ENCODE measurements at places on chromosomes 1 and 21.

GRCh38 chr1:63929106-63929478 is 155.3 kb downstream of the ROR1 start:
- DNase-seq = no peak

DNA sequence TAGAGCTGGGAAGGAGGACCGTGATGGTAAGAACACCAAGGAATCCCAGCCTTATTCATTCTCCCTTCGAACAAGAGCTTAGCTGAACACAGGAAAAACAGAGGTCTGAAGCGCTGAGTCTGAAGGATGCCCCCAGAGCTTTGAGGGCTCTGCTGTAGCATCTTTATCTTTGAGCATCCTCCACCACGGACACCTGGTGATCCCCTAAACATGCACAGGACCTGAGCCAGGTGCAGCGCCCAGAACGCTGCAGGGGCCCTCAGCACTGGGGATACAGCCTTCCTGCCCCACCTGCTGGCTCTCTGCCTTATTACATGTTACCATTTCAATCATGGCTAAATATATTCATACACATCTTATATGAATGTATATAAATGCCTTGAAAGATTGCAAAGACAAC is 7.7 kb upstream of the GPATCH4 start:
- DNase-seq = no peak

DNA sequence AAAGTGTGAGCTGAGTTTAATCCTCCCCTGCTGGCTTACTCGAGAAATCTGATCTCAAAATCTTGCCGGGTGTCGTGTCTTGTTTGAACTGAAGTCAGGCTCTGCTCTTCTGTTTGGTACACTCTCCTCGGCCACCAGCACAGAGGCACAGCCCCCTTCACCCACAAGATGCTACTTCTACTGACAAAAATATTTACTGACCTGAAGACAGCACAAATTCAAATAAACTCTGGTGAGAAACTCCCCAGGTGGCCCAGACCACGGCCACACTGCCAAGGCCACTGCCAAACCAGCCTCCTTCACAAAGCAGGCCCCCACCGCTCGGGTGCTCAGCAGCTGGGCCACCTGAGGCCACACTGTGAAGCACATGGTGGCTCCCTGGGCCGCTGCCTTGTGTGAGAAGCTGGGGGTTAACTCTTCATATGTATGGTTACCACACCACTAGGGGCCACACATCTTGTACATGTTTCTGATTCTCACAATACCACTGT is 80.6 kb downstream of the TGFBR3 start:
- DNase-seq = no peak

GRCh38 chr1:233490488-233490887 is 123.4 kb upstream of the KCNK1 start:
- no peak for DNase-seq

- no peak for DNase-seq
Measured at GRCh38 chr1:188224263-188224662, 1395.5 kb downstream of the PLA2G4A start.

- DNase-seq = no peak
Measured at GRCh38 chr1:207565546-207566468, 69.8 kb downstream of the CR1 start.

DNA sequence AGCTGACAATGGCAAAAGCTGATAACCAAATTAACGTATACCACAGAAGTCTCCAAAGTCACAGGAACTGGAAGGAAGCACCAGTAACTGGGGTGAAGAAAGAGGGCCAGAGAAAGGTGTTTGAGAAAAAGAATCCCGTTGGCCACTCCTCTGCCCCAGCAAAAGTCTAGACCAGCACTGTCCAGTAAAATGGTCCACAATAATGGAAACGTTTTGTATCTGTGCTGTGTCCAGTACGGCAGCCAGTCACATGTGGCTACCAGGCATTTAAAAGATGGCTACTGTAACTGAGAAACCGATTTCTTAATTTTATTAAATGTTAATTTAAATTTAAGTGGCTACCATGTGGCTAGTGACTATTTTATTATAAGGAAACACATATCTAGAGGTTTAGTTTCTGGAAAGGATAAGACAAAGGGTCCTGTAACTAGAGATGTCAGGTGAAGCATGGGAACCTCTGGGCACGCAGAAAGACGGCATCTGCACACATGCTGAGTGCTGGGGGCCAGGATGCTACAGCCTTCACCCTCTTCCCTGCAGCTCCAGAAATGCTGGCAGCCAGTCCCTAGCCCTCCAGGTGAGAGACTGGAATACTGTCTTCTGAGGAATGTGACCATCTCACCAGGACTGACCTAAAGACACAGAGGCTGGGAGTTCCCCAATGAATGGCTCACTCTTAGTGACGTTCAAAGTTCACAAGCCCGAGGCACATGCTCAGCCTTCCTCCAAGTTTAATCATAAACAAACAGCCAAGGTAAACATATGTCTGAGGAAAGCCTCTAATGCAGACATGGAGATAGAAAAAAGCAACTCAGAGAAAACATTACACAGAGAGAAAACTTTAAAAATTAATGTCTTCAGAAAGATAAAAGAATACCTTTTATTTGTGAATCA is 50.7 kb downstream of the JAK1 start:
- no peak for DNase-seq

- no peak for DNase-seq
Measured at GRCh38 chr1:184825571-184825970, 70.9 kb upstream of the EDEM3 start.

- DNase-seq = no peak
Measured at GRCh38 chr1:43731867-43732531, 24.7 kb downstream of the ST3GAL3 start.

GRCh38 chr1:155294520-155295182 is 6.6 kb downstream of the PKLR start:
- DNase-seq = no peak

- no peak for DNase-seq
Measured at GRCh38 chr1:153796786-153797659, 21.8 kb downstream of the SLC27A3 start.

DNA sequence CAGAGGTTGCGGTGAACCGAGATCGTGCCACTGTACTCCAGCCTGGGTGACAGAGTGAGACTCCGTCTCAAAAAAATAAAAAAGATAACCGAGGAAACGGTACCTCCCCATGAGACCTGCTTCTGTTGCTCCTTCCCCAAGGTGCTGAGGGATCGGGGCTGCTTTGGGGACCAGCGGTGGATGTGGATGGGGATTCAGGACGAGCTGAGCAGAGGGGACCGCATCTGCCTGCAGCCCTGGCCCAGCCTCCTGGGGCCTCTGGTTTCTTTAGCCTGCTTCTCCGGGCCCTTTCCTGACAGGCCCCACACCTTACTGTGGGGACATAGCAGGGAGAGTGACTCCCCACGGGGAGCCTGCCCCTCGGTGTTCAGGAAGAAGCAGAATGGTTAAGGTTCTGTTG is 17.1 kb downstream of the SLC66A1 start:
- DNase-seq = no peak

DNA sequence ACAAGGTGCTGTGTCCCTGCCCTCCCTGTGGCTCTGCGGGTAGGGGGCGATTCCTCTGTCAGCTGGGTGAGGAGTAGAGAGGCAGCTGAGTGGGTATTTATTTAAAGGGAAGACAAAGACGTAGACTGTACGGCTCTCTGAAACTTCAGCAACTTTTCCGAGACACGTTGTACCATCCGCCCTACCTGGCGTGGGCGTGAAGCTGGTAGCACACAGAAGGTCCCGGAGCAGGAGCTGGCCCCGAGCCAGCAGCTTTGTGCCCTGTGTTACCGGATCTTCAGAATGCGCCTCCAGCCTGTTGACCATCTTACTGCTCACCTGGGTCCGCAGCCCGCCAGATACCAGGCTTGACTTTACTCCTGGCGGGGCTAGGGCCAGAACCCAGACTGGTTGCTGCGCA is 34.9 kb downstream of the PRKCZ start:
- DNase-seq = no peak

DNA sequence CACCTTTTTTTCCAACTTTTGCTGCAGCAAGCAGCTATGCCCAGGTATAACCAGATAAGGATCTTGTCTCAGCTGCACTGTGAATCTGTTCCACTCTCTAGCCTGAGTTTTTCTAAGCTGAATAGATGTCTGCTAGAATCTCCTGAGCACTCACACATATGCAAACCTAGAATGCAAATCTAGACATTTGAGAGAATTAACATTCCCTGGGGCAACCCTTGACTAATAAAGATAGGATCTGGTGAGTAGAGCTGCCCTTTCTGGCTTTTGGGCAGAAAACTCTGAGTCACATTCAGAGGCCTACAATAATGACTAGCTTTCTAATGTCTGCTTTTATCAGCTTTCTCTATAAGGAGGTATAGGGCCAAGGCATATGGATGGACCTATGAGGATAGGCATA is 61.4 kb upstream of the BARHL2 start:
- no peak for DNase-seq

DNA sequence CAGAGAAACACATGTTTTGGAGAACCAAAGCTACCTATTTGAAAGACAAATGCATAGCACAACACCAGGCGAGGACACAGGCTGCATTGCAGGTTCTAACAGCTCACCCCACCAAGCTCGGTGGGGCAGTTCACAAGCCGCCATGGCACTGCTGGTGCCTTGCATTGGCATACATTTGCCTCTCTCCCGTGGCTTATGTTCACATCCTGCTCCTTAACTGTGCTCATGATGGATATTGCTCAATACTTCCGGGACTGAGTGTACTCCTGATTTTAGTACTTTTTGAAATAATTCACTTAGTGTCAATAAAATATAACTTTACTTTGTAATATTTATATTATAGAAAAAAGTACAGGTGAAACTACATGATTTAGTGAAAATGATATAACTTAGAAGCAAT is 1187.4 kb upstream of the NCAM2 start:
- DNase-seq = no peak

- no peak for DNase-seq
Measured at GRCh38 chr1:55503663-55504305, 288.6 kb upstream of the USP24 start.

GRCh38 chr1:232650845-232651244 is 20.9 kb upstream of the SIPA1L2 start:
- DNase-seq = no peak

GRCh38 chr1:201480231-201481003 is 11.4 kb upstream of the PHLDA3 start:
- DNase-seq = peak; percentile 91

GRCh38 chr1:43227143-43227764 is 42.5 kb upstream of the TMEM125 start:
- DNase-seq = peak; percentile 75

DNA sequence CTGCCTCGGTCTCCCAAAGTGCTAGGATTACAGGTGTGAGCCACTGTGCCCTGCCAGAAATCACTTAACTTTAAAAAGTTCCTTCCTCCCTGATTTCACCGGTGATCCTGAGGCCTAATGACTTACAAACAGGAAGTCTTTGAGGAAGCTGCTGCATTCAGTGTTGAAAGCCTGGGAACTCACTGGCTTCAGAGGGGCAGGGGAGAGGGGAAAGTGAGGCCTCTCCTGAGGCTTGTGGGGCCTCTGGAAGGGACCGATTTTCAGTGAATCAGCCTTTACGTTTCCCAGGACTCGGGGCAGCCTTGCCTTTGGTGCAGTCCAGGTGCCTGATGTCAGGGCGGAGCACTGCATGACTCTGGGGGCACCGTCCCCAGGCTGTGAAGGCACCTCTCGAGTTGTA is 30.1 kb upstream of the ARHGEF10L start:
- DNase-seq = no peak

GRCh38 chr1:208045463-208046260 is 134.7 kb upstream of the CD34 start:
- DNase-seq = no peak

DNA sequence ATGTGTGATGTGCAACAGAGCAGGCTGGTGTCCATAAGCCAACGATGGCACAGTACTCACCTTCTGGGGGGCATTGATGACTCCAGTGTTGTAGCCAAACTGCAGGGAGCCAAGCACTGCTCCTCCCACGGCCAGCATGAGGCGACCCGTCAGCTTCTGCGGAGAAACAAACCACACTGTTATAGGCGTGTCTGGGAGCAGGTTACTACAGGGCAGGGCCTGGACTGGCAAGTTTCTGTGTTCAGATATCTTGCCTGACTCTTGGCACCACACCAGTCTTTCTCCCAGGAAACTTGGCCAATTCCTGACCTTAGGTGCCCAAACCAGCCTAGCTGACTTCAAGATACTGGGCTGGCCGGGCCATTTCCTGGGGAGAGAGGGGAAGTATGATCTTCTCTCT is 15.5 kb downstream of the SLC2A1 start:
- no peak for DNase-seq

DNA sequence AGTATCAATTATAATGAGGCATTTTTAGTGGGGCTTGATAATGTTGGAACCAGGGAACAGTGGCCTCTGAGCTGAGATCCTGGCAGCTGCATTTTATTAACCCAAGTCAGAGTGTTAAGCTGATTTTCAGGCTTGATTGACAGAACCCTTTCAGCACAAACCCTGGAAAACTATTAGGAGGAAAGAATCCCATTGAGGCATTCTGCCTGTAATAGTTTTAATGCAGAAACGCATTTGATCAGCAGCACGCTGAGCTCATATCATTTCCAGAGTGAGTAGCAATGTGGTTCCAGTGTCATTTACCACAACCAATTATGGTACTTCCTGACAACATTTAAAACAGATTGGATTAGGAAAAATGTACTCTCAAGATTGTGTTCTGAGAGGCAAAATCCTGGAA is 78.3 kb upstream of the BARHL2 start:
- DNase-seq = no peak

GRCh38 chr1:223216531-223217205 is 73.6 kb upstream of the TLR5 start:
- DNase-seq = no peak

DNA sequence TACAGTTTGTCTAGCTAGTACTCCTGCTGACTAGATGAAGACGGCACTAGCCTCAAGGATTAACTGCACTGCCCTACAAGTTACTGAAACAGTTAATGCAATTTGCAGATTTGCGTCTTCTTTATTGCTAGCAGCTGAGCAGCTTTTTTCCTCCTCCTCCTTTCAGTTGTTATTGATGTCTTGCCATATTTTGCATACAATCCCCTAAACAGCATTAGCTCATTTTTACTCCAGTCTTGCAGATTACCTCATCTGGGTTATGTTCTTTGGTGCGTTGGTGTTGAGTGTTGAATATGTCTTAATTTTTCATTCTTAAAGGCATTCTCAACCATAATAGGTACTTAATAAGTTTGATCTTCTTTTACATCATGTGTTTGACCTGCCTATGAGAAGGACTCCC is 363.4 kb upstream of the LYPLAL1 start:
- DNase-seq = no peak

DNA sequence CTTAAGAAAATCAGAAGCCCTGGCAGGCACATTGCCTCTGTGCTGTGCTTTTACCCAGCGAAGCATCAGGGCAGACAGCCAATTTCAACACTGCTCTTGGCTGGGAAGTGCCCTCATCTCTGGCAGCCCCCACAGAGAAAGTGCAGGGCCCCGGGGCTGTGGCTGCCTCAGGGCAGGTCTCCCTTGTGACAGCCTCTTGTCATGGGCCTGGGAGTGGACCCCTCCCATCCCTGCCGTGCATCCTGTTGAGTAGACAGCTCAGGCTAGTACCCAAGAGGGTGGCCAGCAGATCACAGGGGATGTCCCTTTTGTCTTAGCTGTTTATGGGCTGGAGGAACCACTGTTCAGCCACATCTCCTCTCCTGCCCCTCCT is 23.3 kb downstream of the TTC34 start:
- no peak for DNase-seq

GRCh38 chr1:155014709-155015508 is 12.3 kb downstream of the ZBTB7B start:
- no peak for DNase-seq

- no peak for DNase-seq
Measured at GRCh38 chr1:198462365-198463019, 78.0 kb downstream of the ATP6V1G3 start.

- no peak for DNase-seq
Measured at GRCh38 chr1:56132520-56132919, 446.8 kb downstream of the PLPP3 start.

GRCh38 chr1:147720557-147720956 is 39.8 kb downstream of the GJA5 start:
- DNase-seq = no peak

- no peak for DNase-seq
Measured at GRCh38 chr1:44811234-44811633, 2.9 kb downstream of the BTBD19 start.

Measured in iPS DF 19.7 (cell line).